ENCODE measurements at places on chromosomes 2 and 18. TPM values are rescaled to one million over a fixed set of nuclear protein-coding genes. Genes with fewer than 3 reads are reported as not detected.

The CFAP221 gene
- total RNA-seq: not detected

The SNED1 gene
- 17.9 TPM for total RNA-seq

The SERPINB5 gene
- not detected for total RNA-seq

The FAP gene
- 0.09 TPM for total RNA-seq

The CYP27A1 gene
- total RNA-seq: 12.7 TPM

The ZBTB14 gene
- 18.1 TPM for total RNA-seq

The MALL gene
- total RNA-seq: 11.7 TPM

The RAB27B gene
- under 0.01 TPM for total RNA-seq

The HOXD9 gene
- total RNA-seq: 17.0 TPM

The TDRD15 gene
- not detected for total RNA-seq

The ANKRD29 gene
- 6.2 TPM for total RNA-seq

The FSHR gene
- total RNA-seq: not detected

The LIMS4 gene
- total RNA-seq: 52.5 TPM

The IMMT gene
- 43.1 TPM for total RNA-seq

The PRSS56 gene
- not detected for total RNA-seq

The CYP26B1 gene
- under 0.01 TPM for total RNA-seq

The ADD2 gene
- total RNA-seq: 23.2 TPM

The CHAC2 gene
- 4.6 TPM for total RNA-seq

The SP3 gene
- total RNA-seq: 86.0 TPM

The NEMP2 gene
- 3.4 TPM for total RNA-seq

The KANSL1L gene
- 23.3 TPM for total RNA-seq

The C2orf78 gene
- not detected for total RNA-seq

The NPAS2 gene
- 5.4 TPM for total RNA-seq

The UGT1A5 gene
- total RNA-seq: not detected

The SERPINB7 gene
- total RNA-seq: 0.22 TPM

The ANKRD62 gene
- under 0.01 TPM for total RNA-seq

The ZBTB7C gene
- not detected for total RNA-seq

Data from dermis lymphatic vessel endothelial cell (primary cell).